ENCODE measurements at places on chromosomes 2 and 18.

DNA sequence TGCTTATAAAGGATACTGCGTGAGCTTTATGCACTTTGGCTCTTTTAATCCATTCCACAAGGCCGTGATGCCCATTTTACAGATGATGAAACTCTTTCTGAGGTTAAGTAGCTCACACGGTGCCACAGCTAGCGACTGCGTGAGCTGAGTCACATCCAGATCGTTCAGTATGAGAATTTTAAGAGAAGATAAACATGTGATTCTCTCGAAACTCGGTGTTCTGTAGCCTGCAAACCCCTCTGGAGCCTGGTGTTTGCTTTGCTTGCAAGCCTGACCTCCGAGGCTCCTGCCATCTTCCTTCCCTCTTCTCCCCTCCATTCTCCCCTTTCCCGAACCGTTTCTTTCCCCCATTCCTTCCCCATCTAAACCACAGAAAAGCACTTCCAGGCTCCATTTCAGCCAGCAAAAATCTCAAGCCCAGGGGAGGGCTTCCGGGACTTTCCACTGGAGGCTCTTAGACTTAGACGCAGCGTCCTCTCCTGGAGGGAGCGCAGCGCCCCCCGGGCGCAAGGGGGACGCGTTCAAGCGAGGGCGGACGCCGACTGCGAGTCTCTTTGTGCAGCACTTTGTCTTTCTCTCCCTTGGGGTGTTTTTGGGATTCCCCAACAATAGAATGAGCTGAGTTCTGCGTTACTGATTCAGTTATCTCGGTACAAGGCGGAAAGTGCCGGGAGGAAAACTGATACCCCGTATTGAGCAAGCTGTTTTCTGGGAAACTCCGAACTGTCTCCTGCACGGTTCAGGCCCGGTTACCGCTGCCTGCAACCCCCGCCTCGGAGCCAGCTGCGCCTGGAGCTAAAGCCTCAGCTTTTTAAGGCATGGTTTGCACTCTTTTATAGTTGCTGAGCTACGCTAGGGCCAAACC is 38.0 kb downstream of the CYP1B1 start:
- no peak for DNase-seq

GRCh38 chr2:38092196-38092902 is 16.4 kb upstream of the CYP1B1 start:
- no peak for DNase-seq

DNA sequence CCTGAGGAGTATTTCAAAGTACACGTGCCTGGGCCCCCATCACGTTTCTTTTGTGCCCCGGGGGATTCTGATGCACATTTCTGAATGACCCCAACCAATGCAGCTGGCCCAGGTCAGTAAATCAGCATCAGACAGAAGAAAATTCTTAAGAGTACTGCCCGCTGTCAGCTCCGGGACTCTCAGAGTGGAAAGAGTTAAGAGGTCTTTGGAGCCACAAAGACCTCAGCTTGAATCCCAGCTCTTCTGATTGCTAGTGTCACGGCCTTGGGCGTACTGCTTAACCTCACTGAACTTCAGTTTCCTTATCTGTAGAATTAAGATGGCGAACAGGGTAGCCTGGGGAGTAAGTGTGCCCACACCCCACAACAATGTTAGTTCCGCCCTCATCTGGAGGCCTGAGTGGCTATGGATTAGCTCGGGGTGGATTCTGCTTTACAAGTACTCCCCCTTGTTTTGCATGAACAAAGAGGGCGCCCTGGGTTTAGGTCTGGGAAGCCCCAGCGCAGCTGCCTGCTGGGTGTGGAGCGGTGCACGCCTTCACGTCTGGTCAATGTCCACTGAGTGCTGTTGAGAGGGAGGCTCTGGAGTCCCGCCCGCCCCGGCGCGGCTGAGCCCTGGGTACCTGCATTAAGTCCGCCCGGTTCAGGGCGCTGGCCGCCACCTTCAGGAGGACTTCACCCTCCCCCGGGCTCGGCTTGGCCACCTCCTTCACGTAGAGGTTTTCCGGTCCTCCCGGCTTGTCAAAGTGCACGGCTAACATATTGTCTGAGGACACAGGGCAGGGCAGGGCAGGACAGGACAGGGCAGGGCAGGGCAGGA is 858 bp downstream of the TP53I3 start:
- peak; percentile 66 for DNase-seq

DNA sequence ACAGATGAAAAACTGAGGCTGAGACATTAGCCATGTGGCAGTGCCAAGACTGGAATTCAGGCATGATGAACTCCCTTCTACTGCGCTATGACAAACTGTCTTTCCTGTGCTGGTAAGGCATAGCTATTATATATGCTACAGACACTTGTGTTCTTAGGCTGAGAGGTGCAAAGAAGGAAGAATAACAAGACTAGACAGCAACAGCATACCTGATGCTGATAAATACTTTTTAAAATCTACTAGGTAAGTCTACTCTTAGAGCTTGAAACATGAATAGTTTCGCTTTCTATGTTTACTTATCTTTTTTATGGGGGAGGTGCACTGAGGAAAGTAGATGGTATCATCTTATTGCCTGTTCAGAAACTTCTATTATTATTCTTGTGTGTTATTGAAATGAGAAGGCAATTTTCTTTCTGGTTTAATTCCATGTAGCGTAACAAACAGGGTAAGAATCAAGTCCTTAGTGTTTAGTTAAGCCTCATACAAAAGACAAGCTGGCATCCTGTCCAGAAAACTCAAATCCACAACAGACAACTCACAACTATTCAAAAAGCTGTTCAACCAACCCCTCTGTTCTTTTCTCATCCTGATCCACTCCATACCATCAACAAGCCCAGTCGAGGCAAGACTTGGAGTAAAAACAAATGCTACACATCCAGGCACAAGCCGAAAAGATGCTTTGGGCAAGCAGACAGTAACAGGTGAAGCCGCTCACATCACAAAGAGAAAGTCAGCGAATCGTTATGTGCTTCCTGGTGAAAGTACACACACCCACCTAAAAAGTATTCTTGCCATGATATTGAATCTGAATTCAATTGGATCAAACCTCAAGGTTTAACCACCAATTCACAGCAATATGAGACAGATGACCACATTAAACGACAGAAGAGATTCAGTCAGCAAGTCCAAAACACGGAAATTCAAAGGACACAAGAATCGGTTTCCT is 1.5 kb downstream of the TTC32 start:
- no peak for DNase-seq

- no peak for DNase-seq
These were observed 8.2 kb upstream of the HNRNPA3 start for GRCh38 chr2:177204417-177204816.

DNA sequence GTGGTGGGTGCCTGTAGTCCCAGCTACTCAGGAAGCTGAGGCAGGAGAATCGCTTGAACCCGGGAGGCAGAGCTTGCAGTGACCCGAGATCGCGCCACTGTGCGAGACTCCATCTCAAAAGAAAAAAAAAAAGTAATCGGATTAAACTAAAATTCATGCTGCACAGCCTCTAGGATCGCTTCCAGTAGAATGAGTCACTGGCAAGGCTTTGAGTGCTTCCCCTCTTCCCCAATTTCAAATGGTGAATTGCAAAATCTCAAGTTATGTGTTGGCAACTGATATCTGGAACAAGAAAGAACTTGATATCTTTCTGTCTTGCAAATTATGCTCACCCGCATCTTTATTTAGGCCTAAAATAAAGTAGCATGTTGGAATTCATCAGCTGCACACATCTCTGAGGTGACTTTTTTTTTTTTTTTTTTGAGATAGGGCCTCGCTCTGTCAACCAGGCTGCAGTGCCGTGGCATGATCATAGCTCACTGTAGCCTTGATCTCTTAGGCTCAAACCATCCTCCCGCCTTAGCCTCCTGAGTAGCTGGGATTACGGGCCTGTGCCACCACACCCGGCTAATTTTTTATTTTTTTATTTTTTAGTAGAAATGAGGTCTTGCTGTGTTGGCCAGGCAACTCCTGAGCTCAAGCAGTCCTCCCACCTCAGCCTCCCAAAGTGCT is 12.7 kb downstream of the TTC39C start:
- DNase-seq: no peak

Data from NCI-H524 treated with DMSO at 0.1 percent for 48 hours (cell line).